ENCODE measurements at places on chromosomes 2 and 18.

GRCh38 chr2:5544205-5544786, 147.9 kb upstream of the SOX11 start:
- DNase-seq: no peak

- DNase-seq: no peak
Observed at GRCh38 chr2:46747297-46747818, 168.2 kb downstream of the MCFD2 start.

DNA sequence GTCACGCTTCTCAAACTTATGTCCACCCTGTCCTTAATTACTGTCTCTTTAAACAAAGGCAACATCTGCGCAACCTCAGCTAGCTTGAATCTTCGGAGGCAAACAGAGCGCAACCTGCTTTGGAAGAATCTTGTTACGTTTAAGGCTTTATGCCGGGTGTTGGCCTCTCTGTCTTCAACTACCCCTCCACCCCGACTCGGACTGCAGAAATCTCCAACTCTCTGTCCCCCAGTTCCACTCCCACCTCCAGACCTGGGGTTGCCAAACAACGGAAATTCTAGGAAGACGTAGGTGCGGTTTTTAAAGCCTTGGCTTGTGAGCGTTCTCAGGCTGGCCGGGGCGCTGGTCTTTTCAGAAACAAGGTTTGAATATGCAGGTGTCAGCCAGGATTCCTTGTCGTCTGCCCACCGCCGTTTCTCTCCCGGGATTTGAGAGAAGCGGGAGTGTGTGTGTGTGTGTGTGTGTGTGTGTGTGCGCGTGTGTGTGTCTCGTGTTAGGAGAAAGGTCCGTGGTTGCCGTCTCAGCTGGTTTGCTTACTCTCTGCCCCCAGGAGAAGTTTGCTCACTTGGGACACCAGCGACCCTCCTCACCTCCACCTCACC, 1.1 kb upstream of the ONECUT2 start:
- no peak for DNase-seq

- no peak for DNase-seq
Observed at GRCh38 chr2:30201990-30202389, 29.3 kb upstream of the LBH start.

- no peak for DNase-seq
Observed at GRCh38 chr2:241858206-241859016, at the start of gene PDCD1. PDCD1 (minus strand) TSS chr2:241858894; CDS start chr2:241858838, 56 bp downstream.

- DNase-seq: no peak
Observed at GRCh38 chr18:56196495-56197225, 441.7 kb downstream of the TXNL1 start.

DNA sequence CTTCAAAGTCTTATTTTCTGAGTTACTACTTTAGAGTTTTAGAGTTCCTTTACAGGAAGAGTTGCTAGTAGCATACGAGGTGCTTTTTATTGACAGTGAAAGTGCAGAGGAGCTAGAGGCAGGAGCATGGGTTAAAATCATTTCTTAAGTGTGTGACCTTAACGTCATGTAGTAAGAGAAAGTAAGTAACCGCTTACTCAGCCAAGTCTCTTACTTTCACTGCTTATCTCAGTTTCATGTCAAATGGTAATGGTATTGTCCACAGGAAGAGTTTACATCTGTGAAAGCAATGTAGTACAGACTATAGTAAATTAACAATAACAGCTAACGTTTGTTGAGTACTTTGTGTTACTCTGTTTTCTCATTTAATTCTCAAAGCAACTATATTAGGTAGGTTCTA, 12.6 kb downstream of the NDUFAF7 start:
- DNase-seq: no peak

DNA sequence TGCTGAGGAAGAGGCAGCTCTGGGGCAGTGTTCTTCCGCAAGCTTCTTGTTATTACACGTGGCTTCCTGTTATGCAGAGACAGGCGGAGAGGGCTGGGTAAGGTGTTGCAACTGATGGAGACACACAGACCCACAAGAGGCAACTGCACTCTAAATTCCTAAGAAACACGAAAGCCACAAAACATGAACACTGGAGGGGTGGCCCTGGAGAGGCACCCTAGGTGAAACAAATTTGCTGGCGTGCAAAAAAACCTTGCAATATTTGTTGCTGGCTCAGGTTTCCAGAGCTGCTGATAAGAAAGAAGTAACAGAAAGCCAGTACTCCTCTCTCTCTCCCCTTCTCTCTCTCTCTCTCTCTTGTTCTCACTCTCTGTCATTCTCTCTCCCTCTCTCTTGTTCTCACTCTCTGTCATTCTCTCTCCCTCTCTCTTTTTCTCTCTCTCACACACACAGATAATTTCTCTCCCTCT, 31.8 kb downstream of the ARHGAP25 start:
- no peak for DNase-seq

DNA sequence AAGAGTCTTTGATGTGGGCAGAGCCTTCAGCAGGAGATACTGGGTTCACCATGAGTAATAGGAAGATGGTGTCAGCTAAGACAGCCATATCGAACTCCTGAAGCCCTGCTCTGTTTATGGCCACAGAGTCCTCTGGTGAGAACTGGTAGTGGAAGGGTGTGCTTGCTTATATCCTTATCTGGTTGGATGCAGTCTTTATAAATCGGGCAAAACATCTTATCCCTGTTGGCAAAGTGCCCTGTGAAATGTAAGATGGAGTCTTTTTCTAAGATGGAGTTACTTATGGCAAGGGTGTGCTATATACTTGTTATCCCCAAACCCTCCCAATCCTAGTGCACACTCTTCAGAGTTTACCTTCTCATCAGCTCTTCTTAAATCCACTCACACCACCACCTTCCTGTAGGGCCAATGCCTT, 190.8 kb upstream of the PARD3B start:
- no peak for DNase-seq

GRCh38 chr2:136386046-136386445, 268.1 kb upstream of the CXCR4 start:
- no peak for DNase-seq

DNA sequence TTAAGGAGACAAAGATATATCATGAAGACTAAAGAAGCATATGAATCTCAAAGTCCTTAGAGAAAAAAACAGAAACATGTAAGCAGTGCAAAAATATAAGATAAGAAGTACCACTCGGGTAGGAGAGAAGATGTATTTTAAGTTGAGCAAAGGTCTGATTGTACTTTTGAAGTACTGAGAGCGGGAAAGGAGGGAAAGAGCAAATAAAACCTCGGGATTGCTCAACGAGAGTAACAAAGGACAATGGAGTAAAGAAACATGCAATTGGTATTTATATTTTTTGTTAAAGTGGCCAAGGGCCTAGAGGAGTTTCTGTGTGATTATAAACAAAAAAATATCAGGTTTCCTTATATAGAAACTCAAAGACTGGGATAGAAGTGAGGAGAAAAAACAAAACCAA, 251.9 kb downstream of the LNPK start:
- no peak for DNase-seq

GRCh38 chr18:55506074-55506473, 81.9 kb downstream of the TCF4 start:
- no peak for DNase-seq

- DNase-seq: no peak
Observed at GRCh38 chr2:72278046-72278445, 130.4 kb upstream of the CYP26B1 start.

- DNase-seq: no peak
Observed at GRCh38 chr2:209476367-209477208, 52.7 kb downstream of the MAP2 start.

GRCh38 chr2:112887964-112888749, 22.8 kb upstream of the IL37 start:
- no peak for DNase-seq

DNA sequence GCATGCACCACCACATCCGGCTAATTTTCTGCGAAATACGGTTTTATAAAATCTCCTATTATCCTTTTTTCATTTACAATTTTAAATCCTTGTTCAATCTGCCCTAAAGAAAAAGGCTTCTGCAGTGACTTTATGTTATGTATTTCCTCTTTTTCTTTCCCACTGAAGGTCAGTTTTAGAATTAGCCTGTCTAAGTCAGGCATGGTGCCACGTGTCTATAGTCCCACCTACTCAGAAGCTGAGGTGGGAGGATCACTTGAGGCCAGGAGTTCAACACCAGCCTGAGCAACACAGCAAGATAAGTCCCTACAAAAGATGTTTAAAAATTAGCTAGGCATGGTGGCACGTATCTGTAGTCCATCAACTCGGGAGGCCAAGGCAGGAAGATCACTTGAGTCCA, 39.8 kb upstream of the TNFRSF11A start:
- no peak for DNase-seq

DNA sequence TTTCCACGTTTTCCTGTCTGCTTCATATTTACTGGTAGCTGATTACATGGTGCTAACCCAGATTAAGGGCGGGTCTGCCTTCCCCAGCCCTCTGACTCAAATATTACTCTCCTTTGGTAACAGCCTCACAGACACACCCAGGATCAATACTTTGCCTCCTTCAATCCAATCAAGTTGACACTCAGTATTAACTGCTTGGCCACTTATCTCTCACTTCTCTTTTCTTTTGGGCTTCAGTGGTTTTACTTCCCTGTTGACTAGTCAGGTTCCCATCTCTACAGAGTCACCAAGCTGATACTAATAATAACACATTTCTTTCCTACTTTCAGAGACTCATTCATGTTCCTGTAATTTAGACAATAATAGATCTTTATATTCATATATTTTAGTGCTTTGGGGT, 302.2 kb upstream of the MAP2 start:
- DNase-seq: no peak

GRCh38 chr18:41096504-41096903, 858.5 kb upstream of the PIK3C3 start:
- no peak for DNase-seq

- no peak for DNase-seq
Observed at GRCh38 chr2:189862751-189863150, 78.5 kb downstream of the PMS1 start.

- no peak for DNase-seq
Observed at GRCh38 chr18:58646334-58646862, 17.5 kb upstream of the ALPK2 start.

DNA sequence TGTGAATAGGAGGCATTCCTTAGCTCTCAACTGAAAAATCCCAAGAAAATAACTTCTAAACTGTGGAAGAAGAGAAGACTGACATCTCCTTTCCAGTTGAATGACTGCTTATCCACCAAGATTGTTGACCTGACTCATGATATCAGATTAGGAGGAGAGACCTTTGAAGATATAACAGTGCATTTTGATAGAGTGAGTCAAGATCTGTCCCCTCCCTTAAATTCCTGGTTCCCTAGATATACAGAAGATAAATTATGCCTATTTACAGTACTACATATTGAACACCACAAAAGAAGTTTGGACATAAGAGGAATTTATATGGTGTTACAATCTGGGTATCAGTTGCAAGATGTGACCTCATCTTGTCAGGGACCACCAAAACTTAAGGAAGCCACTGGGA, 285.3 kb upstream of the ZSWIM2 start:
- DNase-seq: no peak
